ENCODE measurements at places on chromosomes 13 and 19.

- DNase-seq = no peak
These were observed 73.3 kb downstream of the OLFM4 start for GRCh38 chr13:53101883-53102282.

GRCh38 chr19:17216058-17216670 lies 1.0 kb downstream of the USE1 start:
- no peak for DNase-seq

DNA sequence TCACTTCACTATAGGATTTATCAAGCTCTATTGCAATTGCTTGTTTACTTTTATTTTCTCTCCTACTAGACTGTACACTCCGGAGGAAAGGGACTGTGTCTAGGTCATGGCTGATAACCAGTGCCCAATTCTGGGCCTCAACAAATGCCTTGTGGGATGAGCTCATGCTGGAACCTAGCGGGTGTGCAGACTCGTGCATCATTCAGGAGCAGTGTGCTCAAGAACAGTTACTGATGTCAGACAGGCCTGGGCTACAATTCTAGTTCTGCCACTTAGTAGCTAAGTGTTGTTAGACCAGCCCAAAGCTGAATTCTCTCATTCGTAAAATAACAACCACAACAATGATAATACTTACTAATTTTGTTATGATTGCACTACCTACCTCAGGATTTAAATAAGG lies 95.4 kb downstream of the CYSLTR2 start:
- no peak for DNase-seq

DNA sequence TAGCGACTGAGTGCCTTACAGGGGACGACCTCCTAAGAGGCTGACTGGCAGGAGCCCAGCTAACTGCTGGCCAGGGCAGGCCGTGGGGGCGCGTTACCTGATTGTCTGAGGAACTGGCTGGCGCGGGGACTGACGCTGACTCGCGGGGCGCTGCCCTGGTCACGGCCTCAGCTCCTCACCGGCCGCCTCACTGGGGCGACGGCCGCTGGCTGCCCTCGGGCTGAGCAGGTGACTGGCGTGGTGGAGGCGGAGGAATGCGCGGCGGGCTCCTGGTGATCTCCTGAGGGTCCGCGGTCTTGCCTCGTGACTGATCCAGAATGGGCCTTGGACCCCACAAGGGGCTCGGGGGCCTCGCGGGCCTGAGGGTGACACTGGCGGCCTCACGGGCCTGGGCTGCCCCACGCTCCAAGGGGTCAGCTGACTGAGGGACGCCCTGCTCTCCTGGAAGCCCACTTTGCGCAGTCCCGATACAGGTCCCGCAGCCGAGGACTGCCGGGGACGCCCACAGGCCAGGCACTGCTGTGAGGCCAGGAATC lies 39.3 kb downstream of the SIGLEC7 start:
- no peak for DNase-seq

DNA sequence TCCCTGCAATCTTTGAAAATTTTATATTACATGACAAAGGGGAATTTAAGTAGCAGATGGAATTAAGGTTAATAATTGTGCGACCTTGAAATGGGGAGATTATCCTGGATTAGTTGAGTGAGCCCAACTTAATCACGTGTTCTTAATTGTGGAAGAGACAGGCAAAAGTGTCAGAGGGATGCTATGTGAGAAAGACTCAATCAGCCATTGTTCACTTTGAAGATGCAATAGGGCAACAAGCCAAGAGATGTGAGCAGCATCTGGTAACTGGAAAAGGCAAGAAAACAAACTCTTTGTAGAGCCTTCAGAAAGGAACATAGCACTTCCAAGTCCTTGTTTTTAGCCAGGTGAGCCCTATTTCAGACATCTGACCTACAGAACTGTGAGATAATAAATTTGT lies 247.7 kb downstream of the SLITRK1 start:
- DNase-seq = no peak

DNA sequence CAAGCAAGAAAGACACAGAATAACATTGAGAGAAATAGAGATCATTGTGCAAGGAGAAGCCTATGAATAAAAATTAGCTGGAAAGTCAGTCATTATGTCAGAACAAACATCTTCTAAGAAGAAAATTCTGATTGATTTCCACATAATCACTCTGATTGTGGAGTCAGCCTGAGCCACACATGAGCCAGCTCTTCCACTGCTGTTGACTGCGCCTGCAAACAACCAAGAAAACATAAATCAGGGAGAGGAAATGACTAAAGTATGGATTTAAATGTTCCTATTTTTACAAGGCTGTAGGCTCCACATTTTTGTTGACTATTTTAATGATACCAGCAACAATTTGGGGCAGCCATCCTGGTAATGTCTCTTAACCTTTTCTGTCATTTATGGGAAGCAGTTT lies 962.3 kb downstream of the EFNB2 start:
- no peak for DNase-seq

- no peak for DNase-seq
These were observed 118.4 kb upstream of the SLC7A1 start for GRCh38 chr13:29713839-29714238.

DNA sequence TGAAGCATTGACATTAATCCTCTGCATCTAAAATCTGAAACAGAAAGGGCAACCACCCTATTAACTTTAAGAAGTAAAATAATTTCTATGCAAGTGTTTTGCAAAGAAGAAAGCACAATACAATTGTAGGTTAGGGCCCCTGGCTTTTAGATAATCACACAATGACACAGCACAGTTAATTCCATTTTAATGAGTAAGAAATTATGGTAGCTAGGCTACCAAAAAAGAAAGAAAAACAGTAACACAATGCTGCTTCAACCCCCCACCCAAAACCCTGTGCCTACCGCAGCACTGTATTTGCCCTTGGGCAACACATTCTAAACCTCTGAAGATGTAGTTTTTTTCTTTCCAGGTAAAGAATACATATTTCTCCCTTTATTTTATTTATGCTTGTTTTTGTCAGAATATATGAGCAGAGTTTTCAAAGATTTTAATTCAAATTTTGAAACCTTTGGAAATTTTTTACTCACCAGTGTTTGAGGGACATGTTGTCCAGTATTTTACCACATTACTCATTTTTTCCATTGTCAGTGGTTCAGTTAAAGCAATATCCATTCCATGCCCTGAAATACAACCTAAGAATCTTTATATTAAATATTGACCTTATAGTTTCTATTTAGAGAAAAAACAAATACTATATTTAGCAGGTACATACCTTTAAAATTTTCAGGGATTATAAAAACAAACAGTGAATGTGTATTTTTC lies 21.1 kb downstream of the SOHLH2 start:
- no peak for DNase-seq

DNA sequence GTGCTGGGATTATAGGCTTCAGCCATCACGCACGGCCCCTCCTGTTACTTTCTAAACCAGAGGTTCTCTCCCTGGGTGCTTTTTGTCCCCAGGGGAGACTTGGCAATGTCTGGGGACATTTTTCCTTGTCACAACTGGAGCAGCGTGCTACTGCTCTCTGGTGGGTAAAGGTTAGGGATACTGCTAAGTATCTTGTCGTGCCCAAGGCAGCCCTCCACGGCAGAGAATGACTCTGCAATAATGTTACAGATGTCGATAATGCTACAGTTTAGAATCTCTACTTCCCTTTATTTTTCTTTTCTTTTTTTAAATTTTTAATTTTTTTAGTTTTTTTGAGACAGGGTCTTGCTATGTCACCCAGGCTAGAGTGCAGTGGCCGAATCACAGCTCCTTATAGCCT lies 38.0 kb downstream of the ADGRE1 start:
- DNase-seq = no peak

- no peak for DNase-seq
These were observed 80.3 kb downstream of the ANKRD10 start for GRCh38 chr13:110834572-110834971.

- no peak for DNase-seq
These were observed 164.6 kb downstream of the NDFIP2 start for GRCh38 chr13:79645569-79645968.

- no peak for DNase-seq
These were observed 48.1 kb upstream of the SERPINE3 start for GRCh38 chr13:51291341-51291740.

DNA sequence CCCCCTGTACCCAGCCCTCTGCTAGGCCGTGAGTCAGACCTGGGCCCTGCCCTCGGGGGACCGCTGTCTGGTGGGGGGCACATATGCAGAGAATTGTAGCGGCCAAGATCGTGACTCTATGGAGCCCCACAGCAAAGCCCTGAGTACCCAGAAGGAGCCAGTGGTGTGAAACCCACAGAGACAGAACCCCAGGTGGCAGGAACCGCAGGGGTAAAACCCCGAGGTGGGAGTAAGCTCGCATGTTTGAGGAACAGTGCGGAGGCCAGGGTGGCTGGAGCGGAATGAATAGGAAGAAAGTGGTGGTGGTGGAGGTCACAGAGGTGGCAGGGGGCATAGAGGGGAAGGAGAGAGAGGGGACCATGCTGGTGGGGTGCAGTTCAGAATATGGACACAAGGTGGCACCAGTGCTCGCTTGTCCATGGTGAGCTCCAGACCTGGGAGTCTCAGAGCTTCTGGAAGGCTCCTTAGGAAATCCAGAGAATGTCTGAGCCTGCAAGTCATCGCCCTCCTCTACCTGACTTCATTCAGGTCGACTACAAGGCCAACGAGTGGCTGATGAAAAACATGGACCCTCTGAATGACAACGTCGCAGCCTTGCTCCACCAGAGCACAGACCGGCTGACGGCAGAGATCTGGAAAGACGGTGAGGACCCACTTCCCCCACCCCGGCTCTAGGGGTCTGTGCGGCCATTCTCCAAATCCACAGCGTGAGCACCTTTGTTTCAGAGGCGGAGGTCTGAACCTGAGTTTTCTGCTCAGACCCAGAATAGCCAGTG lies 48.9 kb downstream of the MYH14 start:
- DNase-seq = peak; percentile 27

DNA sequence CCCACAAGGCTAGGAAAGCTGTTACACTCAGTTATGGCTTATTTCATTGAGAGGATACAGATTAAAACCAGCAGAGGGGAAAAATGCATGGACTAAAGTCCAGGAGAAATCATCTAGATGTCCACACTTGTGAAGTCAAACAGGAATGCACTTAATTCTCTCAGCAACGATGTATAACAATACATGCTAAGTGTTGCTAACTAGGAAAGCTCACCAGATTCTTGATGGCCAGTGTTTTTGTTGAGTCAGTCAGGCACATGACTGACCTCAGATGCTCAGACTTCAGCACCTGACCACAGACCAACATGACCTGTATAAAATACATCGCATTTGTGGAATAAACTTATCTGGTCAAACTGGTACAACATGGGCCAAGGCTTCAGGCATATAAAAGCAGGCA lies 470.2 kb upstream of the PRR20A start:
- DNase-seq = no peak

GRCh38 chr19:40223135-40223822 lies 3.2 kb downstream of the CCNP start:
- no peak for DNase-seq

DNA sequence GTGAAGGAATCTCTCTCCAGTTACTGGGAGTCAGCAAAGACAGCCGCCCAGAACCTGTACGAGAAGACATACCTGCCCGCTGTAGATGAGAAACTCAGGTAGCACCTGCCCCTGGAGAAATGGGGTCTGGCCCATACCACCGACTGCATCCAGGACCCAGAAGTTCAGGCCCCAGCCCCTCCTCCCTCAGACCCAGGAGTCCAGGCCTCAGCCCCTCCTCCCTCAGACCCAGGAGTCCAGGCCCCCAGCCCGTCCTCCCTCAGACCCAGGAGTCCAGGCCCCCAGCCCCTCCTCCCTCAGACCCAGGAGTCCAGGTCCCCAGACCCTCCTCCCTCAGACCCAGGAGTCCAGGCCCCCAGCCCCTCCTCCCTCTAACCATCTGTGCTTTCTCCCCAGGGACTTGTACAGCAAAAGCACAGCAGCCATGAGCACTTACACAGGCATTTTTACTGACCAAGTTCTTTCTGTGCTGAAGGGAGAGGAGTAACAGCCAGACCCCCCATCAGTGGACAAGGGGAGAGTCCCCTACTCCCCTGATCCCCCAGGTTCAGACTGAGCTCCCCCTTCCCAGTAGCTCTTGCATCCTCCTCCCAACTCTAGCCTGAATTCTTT lies 3.0 kb downstream of the APOC2 start:
- no peak for DNase-seq

All from stimulated activated CD4-positive, alpha-beta T cell treated with anti-CD3 and anti-CD28 coated beads, Interleukin-15, amount 100 ng/mL, for 48 hours (primary cell).